ENCODE measurements at places on chromosomes 7 and 10.

DNA sequence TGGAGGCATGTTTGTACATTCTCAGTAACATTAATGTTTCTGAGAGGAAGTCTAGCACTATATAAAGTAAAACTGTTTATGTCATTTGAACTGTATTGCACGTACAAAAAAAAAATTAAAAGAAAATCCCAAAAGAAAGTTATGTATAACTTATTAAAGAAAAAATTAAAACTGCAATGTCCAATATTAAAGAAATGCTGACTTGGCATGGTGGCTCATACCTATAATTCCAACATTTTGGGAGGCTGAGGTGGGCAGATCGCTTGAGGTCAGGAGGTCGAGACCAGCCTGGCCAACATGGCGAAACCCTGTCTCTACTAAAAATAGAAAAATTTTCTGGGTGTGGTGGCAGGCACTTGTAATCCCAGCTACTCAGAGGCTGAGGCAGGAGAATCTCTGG is 178.7 kb upstream of the VIPR2 start:
- DNase-seq: no peak

- no peak for DNase-seq
These were observed 100.7 kb upstream of the WAC start for GRCh38 chr10:28432210-28432676.

GRCh38 chr7:29464753-29465152 is 98.9 kb upstream of the PRR15 start:
- no peak for DNase-seq

GRCh38 chr7:26081638-26082037 is 70.4 kb upstream of the NFE2L3 start:
- no peak for DNase-seq

DNA sequence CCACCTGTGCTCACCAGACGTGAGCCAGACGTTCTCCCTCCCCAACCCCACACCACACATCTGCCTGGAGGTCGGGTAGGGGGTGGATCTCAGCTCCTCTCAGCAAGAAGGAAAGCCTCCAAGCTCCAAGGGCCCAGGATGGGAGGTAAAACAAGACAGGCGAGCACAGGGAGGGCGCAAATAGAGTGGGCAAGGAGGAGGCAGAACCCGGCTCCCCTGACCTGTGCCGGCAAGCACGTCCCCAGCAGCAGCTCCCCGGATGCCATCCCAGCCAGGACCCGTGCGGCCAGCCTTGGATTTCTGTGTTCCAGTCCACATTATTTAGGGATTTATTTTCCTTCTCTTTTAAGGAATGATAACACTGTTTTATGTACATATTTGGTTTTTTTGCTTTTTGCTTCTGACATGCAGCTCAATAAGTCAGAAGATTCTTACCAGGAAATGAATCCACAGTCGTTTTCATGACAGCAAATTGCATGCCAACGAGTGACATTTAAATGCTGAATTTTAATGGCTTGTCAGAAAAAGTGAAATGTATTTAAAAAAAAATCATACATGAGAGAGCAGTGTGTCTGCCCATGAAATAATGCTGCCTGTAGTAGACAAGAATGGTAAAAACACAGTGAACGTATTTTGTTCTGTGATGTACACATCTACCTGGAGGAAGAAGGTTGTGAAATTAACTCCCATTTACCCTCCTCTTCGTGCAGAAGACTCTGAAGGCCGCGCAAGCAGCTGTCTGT is 276.5 kb downstream of the PTPRN2 start:
- DNase-seq: no peak

Measured in stimulated activated naive CD4-positive, alpha-beta T cell treated with Interleukin-2 at 50 U/mL for 16 hours (primary cell).